Activated effector memory CD4-positive, alpha-beta T cell treated with Interleukin-2 at 50 U/mL for 16 hours (primary cell): ENCODE measurements at places on chromosomes 11 and 22.

GRCh38 chr11:3903207-3903896 lies 47.9 kb downstream of the STIM1 start:
- DNase-seq: no peak

DNA sequence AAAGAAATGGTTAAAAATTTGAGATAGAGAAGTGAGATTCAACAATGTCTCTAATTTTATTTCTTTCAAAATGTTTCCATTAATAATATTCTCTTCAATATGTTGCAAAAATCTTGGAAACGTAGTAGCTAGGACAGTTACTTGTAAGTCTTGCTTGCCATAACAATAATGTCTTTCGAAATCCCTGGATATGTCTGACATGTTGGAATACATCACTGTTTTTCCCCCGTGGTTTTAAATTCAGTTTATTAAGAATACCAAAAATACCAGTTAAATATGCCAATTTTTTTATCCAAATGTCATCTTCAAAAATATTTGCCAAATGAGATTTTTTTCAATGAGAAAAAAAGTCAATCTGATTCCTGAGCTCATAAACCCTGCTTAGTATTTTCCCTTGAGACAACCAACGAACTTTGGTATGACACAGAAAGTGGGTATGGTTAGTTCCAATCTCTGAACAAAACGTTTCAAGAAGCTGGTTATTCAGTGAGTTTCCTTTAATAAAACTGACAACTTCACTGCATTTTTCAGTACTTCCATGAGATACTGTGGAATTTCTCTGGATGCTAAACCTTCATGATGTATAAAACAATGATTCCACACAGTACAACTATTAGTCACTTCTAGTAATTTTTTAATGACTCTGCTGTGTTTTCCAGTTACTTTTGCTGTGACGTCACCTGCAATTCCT lies 36.7 kb upstream of the AMPD3 start:
- no peak for DNase-seq

GRCh38 chr22:42680648-42681047 lies 31.5 kb upstream of the CYB5R3 start:
- no peak for DNase-seq

DNA sequence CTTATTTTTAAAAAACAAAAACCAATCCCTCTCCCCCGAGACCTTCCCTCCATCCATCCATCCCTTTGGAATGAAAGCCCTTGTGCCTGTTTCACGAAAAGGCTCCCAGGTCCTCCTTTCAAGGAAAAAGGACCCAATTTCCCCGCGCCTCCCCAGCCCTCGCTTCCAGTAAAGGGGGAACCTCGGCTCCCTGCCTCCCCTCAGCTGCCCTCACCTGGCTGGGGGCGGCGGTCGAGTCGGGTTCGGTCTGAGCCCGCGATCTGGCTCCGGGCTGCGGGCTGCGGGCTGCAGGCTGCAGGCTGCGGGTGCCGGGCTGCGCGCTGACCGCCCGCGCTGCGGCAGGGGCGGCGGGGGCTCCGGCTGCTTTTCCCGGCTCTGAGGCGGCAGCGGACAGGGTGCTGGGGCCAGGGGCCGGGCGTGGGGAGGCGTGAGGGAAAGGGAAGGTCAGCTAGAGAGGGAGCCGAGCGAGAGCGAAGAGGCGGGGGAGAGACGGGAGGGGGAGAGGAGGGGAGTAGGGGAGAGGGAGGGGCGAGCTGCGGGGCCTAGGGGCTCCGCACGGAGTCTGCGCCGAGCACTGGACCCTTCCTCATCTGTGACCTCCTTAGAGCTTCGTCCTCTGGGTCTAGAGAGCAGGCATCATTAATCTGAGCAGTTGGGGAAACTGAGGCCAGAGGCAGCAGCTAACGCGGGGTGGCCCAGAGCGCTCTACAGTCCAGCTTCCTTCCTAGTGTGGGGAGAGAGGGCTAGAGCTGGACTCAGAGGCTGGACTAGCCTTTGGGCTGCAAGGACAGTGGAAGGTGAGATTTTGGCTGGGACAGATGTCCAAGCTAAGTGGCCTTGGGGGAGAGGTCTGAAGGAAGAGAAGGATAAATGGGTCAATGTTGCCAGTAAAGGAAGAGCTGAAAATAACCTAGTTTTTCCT lies at the start of gene C1QTNF4:
Gene C1QTNF4 (minus strand): TSS at position 478 of the 922 bp plus-strand sequence. CDS start 3,601 bp downstream, outside the sequence.
- DNase-seq: no peak

- no peak for DNase-seq
Measured at GRCh38 chr11:43951231-43951630, 8.8 kb downstream of the C11orf96 start.

DNA sequence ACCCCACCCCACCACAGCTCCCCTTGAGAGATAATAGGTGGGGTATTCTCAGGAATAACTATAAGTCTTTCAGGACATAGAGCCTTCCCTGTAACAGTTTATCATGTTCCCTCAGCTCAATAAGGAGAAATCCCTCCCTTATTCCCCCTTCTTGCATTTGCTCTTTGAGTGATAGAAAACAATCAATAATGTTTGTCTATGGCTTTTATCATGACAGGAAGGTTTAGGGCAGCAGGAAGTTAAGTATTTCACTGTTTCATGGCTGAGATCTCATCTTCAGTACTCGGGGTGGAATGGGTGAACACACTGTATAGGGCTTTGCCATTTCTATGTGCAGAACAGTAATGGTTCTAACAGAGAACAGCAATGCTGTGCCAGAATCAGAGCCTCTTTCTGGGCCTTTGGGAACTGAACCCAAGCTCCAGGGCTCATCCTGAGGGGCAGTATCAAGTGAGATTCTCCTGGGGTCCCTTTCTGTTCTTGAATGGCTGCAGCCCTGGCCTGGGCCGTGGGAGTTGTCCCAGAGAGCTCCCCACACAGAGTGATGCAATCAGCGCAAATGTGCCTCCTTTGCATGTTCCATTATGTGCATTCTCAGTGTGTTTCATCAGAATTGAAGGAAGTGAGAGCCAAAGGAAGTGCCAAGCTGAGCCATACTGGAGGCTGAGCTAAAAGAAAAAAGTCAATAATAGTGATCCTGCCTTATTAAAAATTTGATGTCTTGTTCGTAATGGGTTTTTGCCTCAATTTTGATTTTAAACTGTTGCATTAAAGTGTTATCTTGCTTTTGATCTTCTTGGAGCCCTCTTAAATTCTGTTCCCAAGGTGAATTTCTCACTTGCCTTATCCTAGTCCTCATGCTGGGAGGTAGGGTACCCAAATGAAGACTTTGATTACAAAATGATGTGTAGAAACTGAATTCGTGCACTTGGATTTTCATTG lies 2.9 kb upstream of the CYP2R1 start:
- no peak for DNase-seq

DNA sequence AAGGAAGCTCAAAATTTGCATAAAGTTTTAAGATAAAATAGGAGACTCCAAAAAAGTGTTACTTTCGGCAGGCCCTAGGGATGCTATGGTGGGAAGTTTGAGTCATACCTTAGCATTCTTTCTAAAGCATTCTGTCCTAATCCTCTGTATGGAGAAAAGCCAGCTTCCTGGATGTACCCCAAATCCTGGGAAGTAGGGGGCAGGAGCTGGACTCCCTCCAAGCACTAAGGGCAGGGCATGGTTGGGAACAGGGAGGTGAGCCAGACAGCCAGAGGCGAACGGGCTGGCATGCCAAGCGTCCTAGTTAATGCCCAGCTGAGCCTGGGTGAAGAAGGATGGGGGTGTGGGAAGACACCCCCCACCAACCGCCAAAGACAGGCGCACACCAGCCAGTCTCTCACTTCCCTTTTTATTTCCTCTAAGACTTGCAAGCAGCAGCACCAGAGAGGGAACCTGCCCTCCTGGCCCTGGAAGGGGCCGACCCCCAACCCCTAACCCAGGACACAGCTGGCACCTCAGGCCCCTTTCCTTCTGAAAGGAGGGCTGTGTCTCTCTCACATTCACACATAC lies 23.9 kb downstream of the RTN4RL2 start:
- no peak for DNase-seq

- no peak for DNase-seq
Measured at GRCh38 chr22:40157330-40157945, 20.3 kb upstream of the TNRC6B start.

DNA sequence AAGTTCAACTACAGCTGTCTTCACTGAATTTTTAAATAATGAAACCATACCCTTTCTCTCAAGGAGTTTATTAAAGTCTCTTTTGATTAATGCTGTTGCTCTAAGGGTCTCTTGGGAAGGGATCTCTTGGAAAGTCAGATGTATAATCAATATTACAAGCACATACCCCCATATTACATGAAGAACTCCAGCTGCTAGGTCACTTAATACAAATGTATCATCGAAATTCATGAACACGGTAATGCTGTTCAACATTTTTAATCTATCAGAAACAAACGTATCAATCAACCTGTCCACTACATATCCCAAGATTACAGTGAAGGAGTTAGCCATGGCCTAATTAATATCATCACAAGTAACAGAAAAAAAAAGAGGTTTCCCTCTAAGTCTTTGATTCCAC lies 383.2 kb upstream of the ARHGAP42 start:
- no peak for DNase-seq

- no peak for DNase-seq
Measured at GRCh38 chr11:127071606-127072005, 71.0 kb upstream of the KIRREL3 start.

- DNase-seq: no peak
Measured at GRCh38 chr22:38824585-38824984, 19.2 kb downstream of the NPTXR start.

DNA sequence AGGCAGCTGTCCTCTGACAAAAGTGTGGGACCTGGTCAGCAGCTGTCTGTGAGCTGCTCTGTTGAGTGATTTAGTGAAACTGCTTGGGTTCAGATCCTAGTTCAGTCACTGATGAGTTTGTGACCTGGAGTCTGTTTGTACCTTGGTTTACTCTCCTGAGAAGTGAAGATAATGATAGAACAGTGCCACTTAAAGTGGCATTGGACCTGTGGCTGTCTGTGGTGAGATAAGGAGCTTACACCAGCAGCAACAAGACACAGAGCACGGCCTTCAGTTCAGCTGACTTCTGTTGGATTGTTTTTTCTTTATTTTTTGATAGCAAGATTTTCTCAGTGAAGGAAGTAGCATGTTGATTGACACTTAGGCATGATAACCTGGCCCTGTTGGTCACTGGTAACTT lies 46.2 kb upstream of the CTTN start:
- no peak for DNase-seq

- DNase-seq: no peak
Measured at GRCh38 chr11:86735451-86736290, 63.3 kb upstream of the ME3 start.

DNA sequence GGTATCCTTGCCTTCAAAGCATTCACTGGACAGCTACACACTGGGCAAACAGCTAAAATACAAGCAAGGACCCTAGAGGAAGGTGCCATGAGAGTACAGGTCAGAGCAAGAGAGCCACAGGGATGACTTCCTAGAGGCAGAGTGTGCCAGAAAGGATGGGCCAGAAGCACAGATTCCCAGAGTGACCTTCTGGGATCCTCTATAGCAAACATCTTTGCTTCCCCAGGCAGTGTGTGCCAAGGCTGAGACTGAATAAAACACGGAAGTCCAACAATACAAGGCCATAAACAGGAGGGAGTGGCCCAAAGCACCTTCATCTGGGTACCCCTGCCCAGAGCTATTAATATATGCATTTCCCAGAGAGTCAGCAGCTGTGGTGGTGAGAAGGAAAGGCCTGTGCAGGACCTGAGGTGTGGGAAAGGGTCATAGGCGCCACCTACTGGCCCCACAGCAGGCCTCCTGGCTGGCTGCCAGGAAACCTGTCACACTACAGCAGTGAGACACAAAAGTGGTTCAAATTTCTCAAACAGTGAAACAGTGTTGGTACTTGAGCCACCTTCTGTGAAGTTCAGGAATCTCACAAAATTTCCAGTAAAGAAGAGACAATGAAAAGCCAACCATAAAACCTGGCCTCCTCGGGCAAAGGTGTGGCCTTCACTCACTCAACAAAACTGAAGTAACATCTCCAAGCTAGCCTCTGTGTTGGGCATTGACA lies 20.3 kb downstream of the CLPB start:
- peak; percentile 53 for DNase-seq

DNA sequence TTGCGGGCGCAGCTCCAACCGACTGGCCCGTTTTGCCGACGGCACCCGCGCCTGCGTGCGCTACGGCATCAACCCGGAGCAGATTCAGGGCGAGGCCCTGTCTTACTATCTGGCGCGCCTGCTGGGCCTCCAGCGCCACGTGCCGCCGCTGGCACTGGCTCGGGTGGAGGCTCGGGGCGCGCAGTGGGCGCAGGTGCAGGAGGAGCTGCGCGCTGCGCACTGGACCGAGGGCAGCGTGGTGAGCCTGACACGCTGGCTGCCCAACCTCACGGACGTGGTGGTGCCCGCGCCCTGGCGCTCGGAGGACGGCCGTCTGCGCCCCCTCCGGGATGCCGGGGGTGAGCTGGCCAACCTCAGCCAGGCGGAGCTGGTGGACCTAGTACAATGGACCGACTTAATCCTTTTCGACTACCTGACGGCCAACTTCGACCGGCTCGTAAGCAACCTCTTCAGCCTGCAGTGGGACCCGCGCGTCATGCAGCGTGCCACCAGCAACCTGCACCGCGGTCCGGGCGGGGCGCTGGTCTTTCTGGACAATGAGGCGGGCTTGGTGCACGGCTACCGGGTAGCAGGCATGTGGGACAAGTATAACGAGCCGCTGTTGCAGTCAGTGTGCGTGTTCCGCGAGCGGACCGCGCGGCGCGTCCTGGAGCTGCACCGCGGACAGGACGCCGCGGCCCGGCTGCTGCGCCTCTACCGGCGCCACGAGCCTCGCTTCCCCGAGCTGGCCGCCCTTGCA lies 1.0 kb downstream of the FJX1 start:
- DNase-seq: no peak

- DNase-seq: no peak
Measured at GRCh38 chr11:123145661-123146060, 49.4 kb downstream of the CLMP start.

- no peak for DNase-seq
Measured at GRCh38 chr11:8870411-8871170, 40.4 kb upstream of the AKIP1 start.

GRCh38 chr11:19595499-19595839 lies 117.2 kb upstream of the NAV2 start:
- DNase-seq: no peak

- no peak for DNase-seq
Measured at GRCh38 chr22:43745783-43746356, 66.2 kb downstream of the EFCAB6 start.

GRCh38 chr11:115996808-115997188 lies 492.6 kb upstream of the CADM1 start:
- DNase-seq: no peak

GRCh38 chr11:119671561-119672015 lies 57.4 kb downstream of the NECTIN1 start:
- DNase-seq: no peak

GRCh38 chr22:28882878-28883656 lies at the start of gene ZNRF3:
ZNRF3 (plus strand) TSS chr22:28883572; CDS start chr22:28883767, 195 bp downstream.
- peak; percentile 82 for DNase-seq

GRCh38 chr11:36193290-36193619 lies 96.0 kb downstream of the COMMD9 start:
- no peak for DNase-seq
